D341Med (cell line): ENCODE measurements at places on chromosomes 3 and 15.

DNA sequence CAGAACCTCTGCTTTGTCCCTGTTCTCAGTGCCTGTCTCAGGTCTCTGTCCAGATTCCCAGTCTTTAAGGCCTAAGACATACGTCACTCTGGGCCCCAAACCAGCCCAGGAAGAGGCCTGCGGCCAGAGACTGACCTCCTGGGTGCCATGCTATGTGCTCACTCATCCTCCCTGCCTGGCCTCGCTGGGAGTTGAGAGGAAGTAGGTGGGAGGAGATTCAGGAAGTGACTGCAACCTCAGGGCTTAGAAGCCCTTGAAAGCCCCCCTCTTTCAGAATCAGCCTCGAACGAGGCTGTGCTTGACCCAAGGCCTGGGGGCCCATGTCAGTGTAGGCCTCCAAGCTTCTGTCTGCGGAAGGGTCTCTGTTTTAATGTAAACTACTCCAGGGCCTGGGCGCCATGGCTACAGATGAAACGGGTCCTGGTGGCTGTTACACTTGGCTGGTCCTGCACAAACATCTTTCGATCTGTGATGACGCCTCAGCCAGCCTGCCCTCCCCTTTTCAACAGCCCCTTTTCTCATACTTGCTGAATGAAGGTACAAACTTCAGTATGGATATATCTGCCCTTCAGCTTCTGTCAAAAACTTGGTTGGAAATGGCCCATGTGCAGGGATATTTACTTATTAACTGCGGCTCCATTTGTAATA, 11.7 kb downstream of the RASGRF1 start:
- DNase-seq: no peak

DNA sequence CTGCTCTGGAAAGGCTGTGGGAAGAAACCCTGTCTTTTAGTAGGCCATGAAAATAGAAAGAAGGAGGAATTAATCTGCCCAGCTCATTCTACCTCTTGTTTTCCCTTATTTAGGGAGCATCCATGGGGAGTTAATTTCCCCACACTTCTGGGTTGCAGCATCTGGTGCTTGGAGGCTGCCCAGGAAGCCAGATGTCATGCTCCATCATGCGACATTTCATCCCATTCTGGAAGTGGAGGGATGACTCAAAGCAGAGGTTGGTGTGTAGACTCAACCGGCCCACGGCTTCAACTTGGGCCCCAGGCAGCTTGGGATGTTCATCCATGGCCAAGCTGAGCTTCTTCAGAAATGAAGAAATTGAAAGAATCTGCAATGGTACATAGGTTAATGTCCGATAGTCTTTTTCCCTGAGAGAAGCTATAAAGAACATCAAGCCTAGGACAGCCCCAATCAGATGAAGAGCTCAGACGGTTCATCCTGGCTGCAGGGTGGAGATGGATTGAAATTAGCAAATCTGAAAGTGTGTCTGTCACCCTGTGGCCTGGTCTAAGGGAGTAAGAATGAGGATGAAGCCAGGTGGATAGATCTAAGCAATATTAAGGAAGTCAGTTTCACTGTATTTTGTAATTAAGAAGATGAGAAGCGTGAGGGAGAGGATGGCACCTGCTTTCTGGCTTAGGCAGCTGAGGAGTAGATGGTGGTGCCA, 24.5 kb upstream of the PROK2 start:
- DNase-seq: no peak

DNA sequence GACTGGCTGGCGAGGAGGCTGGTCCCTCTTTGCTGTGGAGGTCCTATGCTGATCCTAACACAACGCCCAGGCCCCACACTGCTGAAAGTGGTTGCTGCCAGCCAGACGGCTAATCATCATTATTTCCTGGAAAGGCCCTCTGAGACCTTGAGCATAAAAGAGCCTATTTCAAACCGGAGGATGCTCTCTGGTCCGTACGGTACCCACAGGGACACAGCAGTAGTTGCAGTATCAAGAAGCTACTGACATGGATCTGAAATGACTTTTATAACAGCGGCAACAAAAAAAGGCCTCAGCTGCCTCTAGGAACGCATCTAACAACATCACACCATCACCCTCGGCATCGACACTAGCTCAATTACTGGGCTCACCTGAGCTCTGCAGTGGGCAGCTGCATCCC, 59.1 kb upstream of the FOXB1 start:
- no peak for DNase-seq

- no peak for DNase-seq
Observed at GRCh38 chr3:123374016-123374415, 74.9 kb downstream of the ADCY5 start.

GRCh38 chr3:144128108-144128892, 156.7 kb downstream of the DIPK2A start:
- DNase-seq: peak; percentile 32

- no peak for DNase-seq
Observed at GRCh38 chr3:46293991-46294833, 52.0 kb downstream of the CCR3 start.

DNA sequence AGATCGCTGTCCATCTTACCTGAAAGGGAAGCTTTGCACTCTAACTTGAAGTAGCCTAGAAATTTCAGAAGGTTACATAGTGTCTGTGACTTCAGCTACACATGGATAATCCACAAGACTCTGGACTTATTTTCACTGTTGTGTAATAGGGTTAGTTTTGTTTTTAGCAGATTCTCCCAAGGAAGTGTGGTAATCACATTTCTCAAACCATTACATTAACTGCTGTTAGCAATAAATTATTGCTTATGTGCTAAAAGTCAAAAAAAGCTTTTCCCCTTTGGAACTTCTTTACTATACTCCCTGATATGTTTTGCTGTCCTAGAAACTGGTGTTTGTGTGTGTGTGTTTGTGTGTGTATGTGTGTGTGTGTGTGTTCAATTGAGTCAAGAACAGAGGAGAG, 351.8 kb upstream of the TPRG1 start:
- DNase-seq: no peak

GRCh38 chr3:38003371-38003816, 12.8 kb downstream of the VILL start:
- DNase-seq: peak; percentile 82

DNA sequence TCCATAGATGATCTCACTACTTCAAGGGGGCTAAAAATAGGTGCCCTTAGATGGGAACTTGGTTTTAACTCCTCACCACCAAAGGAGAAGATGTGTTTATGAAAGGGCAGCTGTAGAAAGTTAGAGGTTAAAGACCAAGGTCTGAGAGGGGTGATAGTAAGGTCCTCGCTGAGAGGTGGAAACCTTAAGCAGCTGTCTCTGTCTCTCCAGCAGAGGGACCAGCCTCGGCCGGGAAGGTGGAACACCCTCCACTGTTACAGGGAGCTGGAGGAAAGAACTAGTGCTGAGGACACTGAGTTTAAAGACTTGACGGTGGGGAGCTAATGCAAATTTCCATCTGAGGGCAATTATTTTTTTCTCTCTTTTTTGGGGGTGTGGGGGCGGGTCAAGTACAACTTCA, 8.9 kb upstream of the RLBP1 start:
- peak; percentile 11 for DNase-seq

DNA sequence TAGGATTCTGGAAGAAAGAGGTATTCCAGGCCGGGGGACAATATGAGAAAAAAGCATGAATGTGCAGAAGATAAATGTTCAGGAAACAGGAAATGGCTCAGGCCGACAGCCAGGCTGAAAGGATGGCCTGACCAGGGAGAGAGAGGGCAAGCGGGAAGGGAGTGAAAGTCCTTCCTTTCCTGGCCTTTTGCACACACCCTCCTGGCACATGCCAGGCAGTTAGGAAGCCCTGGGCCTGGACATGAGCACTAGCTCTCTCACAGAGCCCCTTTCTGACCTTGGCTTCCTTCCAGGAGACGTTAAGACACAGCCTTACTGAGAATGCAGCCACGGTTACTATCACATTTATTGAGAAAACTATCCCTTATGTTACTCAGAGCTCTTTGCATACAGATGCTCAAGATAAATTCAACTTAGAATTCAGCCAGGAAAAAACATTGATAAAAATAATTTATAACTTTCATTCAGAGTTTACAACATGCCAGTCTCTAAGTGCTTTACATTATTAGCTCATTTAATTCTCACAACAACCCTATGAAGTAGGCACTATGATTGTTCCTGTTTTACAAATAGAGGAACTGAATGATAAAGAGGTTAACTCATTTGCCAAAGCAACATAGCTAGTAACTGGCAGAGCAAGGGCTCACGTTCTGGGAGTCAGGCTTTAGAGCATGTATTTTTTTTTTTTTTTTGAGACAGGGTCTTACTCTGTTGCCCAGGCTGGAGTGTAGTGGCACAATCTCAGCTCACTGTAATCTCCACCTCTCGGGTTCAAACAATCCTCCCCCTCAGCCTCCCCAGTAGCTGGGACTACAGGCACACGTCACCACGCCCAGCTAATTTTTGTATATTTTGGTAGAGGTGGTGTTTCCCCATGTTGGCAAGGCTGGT, 39.4 kb upstream of the SMAD3 start:
- DNase-seq: no peak

- DNase-seq: no peak
Observed at GRCh38 chr3:134361162-134361835, 12.9 kb downstream of the AMOTL2 start.
